ENCODE measurements at places on chromosomes 3 and 15. TPM values are rescaled to one million over a fixed set of nuclear protein-coding genes. Genes with fewer than 3 reads are reported as not detected.
A peak's percentile ranks its signal among the peaks of the same experiment; 100 is the strongest.

Gene SHF
- 15.9 TPM for total RNA-seq

Gene MESP1
- 0.37 TPM for total RNA-seq

Gene GABRB3
- 5.5 TPM for total RNA-seq

Gene ALPK3
- total RNA-seq = 8.2 TPM

Gene KBTBD13
- 0.21 TPM for total RNA-seq

Gene CYP1A1
- 0.31 TPM for total RNA-seq

Gene ALDH1A3
- total RNA-seq = 3.0 TPM

Gene LTF
- total RNA-seq = 188 TPM

Gene A4GNT
- 0.25 TPM for total RNA-seq

Gene C3orf80
- total RNA-seq = 3.3 TPM

Gene ATP13A5
- total RNA-seq = 1.1 TPM

Gene GATA2
- 37.0 TPM for total RNA-seq

DNA sequence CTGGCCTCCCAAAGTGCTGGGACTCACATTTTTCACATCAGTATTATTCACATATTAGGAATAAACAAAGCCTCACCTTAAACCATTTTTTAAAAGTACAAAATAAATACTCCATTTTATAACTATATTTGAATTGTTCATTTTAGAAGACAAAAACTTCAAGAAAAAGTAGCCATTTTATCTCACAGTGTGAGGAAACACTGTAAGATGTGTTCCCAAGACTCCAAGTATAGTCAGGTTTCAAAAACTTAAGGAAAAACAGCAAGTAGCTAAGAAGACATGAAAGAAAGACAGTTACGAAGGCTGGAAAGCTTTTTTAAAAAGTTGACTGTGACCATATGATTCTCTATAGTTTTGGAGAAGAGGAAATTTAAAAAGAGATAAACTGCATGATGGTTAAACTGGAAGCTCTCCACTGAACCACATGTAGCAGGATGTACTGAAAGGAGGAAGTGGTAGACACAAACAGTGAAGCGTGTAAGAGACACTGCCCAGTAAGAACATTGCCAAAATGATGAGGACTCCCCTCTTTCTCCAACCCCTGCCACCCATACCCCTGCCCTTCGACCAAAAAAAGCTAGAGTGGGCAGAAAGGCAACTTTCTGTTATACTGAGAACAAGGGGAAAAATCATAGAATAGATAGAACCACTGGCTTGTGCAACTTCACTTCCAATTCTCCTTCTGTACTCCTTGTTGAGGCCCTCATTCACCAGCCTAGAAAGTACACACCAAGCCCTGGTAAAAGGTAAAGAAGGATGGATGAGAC, 6.2 kb upstream of the TMF1 start:
- no peak for DNase-seq

DNA sequence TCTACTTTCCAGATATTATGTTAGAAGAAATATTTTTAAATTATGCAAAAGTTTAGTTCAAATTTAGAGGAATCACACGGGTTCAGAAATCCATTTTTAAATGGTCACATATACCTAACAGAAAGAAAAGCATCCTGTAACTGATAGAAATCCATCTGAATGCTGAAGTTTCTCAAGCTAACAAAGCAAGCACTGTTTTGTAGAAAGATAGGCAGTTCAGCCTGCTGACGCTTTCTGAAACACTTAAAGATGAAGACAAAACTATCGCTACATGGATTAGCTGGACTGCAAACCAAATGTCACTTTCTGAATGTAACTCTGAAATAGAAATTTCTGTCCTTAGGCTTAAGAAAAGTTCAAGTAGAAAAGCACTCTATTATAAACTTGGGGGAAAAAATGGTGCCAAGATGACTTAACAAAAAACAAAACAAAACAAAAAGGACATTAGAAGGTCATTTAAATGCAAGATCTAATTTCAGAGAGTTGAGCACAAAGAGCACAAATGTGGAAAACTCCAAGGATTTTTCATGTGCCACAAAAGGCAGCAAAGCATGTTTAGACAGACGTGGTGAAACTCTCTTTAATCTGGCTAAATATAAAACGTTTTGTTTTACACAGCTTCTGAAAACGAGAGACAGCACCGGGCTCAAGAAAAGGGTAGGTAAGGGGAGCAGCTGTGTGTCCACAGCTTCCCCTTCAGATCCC, 1.2 kb downstream of the PLOD2 start:
- peak; percentile 81 for DNase-seq

GRCh38 chr15:27401471-27401870, 430.5 kb downstream of the GABRG3 start:
- peak; percentile 96 for DNase-seq

DNA sequence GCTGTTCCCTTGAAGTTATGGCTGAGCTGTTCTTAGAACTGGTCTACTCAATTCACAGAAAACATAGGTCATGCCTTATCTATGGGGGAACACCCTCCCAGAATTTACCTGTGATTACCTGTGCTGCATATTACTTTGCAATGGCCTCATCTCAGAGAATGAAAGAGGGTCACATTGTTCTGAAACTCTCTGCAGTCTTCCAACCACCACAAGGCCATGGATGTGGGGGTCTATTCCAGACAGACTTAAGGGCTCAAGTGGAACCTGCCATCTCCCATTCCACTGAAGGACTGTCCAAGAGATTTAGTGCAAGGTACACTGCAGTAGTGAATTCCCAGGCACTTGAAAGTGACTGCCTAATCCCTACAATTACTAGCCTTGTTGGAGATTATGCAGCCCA, 40.1 kb upstream of the RASA2 start:
- no peak for DNase-seq

DNA sequence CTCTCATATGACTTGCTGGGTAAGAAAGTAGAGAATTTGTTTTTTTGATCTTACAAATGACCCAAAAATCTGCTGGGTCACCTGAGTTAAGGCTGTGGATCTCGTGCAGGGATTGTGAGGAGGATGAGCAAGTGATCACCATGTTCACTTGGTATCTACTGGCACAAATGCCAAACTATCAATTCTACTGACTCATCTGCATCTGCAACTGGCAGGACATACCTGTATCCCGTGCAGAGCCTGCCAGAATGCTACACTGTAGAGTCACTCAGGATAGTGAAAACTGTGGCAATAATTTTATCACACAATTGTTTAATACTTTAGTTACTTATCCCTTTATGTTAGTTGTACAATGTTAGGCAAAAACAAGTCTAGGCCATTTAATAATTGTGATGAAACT, 129.6 kb upstream of the PLXND1 start:
- no peak for DNase-seq

GRCh38 chr3:97793420-97794019, 28.3 kb upstream of the CRYBG3 start:
- DNase-seq = peak; percentile 77

- no peak for DNase-seq
These were observed 266.8 kb downstream of the TLE3 start for GRCh38 chr15:69830876-69831275.

DNA sequence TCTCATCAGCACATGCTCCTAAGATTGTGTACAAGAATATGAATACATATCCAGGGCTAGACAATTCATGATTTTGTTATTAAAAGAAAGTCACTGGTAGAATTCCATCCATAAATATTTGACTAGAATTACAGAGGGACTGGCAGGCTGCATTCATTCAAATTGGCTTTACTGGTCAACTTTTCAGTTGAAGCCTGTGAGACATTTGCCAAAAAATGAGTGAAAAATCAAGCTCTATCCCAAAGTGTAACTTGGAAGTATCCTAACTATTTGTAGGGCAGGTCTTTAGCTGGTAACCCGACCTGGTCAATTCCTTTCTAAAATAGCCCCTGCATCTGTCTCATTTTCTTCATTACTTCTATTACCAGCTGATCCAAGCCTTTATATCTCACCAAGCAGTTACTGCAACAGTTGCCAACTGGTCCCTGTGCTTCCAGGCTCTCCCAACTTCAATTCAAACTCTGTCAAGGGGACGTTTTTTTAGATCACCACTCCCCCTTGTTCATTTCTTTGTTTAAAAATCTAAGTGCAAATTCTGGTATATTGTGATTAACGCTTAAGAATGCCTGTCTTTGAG, 173.1 kb upstream of the TBL1XR1 start:
- peak; percentile 51 for DNase-seq

DNA sequence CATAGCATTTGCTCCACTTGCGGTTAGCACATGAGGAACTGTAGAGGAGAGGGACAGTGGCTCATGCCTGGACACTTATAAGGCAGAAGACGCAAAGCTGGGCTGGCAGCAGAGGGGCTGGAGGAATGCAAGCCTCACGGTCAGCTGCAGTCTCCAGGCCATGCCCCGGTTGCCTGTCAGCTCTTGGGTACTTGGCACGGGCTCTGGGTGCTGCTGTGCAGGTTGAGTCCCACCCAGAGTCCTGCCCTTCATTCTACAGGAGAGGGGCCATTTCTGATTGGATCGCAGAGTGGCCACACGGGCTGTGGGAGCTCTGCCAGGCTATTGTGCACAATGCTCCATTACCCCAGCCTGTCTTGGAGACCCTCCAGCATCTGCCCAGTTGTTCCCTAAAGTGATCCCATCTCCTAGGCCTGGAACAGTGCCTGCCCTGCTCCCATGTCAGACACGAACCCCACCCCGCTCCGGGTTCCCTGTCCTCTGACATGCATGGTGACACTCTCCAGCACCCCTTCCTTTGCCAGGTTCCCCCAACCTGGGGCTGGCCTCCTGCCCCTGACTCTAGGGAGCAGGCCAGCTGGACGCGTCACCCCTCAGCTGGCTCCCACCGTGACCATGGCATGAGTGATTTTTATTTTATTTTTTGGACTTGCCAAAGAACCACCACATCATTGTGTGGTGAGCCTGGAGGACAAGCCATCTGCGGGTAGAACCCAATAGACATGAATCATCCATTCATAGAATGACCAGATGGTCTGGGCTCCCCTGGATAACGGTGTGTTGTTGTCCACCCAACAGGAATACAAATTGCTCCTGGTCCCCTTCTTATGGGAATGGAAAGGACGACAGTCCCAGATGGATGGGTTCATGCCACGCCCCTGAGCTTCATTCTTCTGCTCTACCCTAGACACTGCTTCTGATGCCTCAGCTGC, 51.0 kb upstream of the KLF13 start:
- DNase-seq = no peak

DNA sequence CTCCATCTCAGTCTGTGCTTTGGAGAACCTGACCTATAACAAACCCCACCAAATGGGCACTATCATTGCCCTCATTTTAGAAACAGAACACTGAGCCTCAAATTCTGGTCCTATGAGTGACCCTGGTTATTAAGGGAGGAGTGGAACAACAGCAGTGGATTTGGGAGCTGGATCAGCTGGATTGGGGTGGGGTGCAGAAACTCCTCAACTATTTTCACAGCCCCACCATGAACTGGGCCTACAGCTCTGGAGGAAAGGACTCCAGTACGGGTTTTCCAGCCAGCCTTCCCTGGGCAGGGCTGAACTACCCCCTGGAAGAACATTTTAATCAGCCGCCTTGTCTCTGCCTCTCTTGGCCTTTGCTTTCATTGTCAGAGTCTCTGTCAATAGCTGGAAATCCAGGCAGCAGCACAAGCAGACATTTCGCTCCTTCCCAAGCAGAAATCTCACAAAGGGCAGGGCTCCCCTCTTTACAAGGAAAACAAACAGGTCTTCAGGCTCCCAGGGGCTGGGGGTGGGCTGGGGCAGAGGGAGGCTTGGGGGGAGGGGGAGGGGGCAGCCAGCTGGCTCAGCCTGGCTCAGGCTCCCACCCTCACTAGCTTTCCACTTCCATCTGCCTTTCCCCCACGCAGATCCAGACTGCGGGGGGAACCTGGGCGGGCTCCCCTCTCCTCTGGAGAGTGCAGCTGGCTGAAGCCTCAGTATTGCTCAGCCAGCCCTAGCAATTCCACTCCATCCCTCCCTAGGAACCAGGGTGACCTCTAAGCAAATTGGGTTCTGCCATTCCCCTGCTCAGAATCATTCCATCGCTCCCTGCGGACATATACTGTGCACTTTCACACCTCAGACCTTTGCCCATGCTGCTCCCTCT, 13.7 kb upstream of the TLE3 start:
- DNase-seq = peak; percentile 98

GRCh38 chr15:75508840-75509532, 57.5 kb upstream of the SIN3A start:
- DNase-seq = peak; percentile 44

DNA sequence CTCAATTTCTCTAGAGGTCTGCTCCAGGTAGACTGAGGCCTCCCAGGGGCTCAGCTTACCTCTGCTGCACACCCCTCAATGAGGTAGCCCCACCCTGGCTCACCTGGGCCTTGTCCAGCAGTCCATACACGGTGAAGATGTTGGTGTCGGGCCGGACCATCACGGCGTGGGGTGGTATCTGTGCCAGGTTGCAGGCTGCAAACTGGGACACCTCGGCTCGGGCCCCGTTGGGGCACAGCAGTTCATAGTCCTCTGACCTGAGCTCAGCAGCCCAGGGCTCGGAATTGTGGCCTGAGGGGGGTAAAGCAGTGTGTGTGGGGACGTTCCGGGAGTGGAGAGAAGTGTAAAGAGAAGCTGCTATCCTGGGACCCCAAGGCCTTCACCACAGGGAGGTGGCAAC, 23.2 kb downstream of the MELTF start:
- DNase-seq = no peak

DNA sequence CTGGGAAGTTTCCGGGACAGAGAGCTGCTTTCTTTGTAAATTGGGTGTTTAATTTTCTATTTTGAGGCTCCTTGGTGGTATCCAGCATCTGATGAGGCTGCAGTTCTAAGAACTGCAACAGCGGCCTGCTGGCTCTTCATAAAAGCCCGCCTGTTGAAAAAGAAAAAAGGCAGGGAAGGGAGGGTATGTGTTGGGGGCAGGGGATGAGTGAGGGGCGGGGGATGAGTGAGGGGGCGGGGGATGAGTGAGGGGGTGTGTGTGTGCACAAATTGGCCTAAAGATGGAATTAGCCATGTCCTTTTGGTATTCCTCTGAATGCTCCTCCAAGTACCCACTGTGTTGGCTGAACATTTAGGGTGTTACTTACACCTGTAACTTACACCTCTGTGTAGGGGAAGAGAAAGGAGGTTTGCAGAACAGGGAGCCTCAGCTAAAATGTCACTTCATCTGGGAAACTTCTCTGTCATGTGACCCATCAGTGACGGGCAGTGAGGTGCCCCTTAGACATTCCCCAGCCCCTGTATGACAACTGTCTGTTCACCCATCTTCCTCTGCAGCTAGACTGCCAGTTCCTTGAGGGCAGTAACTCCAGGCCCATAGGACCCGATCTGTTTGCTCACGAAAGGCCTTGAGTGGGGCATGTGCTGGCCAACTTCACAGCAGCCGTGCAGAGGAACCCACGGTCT, 57.6 kb downstream of the LRIG1 start:
- peak; percentile 76 for DNase-seq

GRCh38 chr3:71129611-71130431, 453.7 kb downstream of the FOXP1 start:
- peak; percentile 87 for DNase-seq

- no peak for DNase-seq
These were observed 17.6 kb downstream of the GALK2 start for GRCh38 chr15:49187549-49188245.

- no peak for DNase-seq
These were observed 206.1 kb upstream of the ATP10A start for GRCh38 chr15:26069231-26069641.

- no peak for DNase-seq
These were observed 53.9 kb downstream of the RLBP1 start for GRCh38 chr15:89167267-89168176.

- peak; percentile 62 for DNase-seq
These were observed 141.3 kb upstream of the PROK2 start for GRCh38 chr3:71926262-71926600.

- no peak for DNase-seq
These were observed 39.6 kb downstream of the CCDC54 start for GRCh38 chr3:107416886-107417285.

Data from lung (tissue), 17 donors.